ENCODE measurements at places on chromosomes 7 and 10. TPM values are rescaled to one million over a fixed set of nuclear protein-coding genes. Genes with fewer than 3 reads are reported as not detected.
A peak's percentile ranks its signal among the peaks of the same experiment; 100 is the strongest.

The PLPP4 gene
- polyA plus RNA-seq: 3.1 TPM

GRCh38 chr10:63480237-63480636, 14.5 kb upstream of the JMJD1C start:
- peak; percentile 74 for DNase-seq

DNA sequence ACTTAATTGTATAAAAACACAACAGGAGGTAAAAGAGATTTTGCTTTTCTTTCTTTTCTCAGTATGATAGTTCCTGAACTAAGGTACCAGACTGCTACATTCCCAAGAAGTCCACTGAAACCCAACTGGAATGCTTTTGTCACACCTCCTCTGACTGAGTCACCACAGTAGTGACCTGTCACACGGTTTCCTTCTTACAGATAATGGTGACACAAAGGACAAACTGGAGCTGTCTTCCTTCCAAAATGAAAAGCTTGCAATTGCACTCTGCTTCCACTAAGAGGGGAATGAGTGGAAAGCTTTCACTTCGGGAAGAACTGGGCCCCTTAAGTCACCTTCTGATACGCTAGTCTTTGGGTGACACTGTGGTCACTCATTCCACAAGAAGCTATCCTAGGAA, 122.2 kb downstream of the KMT2E start:
- DNase-seq: no peak

GRCh38 chr7:153628825-153629224, 423.4 kb upstream of the DPP6 start:
- DNase-seq: no peak

DNA sequence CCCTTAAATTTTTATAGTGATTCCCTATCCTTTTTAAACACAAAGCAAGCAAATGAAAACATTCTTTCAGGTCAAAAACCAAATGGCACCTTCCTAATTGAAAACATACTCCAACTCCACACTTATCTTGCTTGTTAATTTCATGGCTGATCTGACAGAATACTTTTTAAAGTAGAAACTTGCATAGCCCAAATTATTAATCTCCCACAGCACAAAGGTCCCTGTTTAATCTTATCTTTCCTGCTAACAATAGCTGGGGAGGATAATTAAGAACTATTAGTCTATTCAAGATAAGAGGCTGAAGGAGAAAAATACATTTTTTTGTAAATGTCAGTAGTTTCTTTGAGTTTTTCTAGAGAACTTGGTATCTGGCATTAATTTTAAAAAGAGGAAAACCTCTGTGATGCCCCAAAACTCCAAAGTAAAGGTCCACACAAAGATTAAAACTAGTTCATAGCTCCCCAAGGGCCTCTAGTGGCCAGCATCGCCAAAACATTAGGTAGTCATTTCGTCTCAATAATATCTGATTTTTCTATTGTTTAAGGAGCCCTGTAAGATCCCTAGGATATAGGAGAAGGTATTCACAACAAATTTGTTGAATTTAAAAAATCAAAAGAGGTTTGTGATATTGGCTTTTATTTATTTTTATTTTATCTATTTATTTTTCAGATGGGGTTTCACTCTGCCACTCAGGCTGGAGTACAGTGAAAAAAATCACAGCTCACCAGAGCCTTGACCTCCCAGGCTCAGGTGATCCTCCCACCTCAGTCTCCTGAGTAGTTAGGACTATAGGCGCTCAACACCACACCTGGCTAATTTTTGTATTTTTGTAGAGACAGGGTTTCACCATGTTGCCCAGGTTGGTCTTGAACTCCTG, 14.7 kb downstream of the CDNF start:
- no peak for DNase-seq

The SRPK2 gene
- polyA plus RNA-seq: 26.7 TPM

The OPALIN gene
- not detected for polyA plus RNA-seq

The TUBAL3 gene
- polyA plus RNA-seq: 33.9 TPM

The CYCS gene
- polyA plus RNA-seq: 117 TPM

DNA sequence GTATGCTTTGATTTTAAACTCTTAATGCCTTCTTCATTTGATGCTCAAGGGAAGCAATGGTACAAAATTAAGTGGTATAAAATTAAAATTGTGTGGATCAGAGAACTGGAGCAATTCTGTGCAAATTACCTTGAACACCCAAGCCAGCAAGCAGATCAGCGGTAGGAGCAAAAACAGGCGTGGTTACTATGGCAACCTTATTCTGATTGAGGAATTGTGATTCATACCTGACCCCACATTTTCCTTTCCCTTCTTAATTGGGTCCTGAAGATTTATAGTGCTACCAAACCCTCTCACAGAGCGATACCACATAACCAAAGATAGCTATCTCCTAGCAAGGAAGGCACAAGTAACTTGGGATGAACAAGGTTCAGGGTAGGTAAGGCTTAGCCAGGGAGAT, 72.5 kb upstream of the FZD1 start:
- DNase-seq: no peak

DNA sequence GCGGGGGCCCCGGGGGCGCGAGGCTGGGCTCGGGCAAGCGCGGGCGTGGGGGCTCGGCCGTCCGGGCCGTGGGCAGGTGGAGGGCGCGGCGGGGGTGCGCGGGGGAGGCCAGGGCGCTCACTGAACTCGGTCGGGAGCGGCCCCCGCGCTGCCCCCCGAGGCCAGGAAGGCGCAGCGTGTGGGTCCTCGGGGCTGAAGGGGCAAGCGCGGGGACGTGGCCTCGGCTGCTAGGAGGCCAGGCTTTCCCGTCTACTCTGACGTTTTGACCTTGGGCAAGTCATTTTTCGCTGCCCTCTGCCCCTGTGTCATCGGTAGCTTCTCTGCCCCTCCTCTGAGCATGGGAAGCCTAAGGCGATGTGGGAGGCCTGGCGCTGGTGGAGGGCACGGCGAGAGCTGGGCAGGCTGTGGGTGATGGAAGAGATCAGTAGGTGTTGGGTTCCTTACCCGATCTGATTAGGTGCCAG, 441 bp downstream of the FBH1 start:
- no peak for DNase-seq

The ZNF485 gene
- 7.2 TPM for polyA plus RNA-seq

GRCh38 chr10:132921818-132922807, 20.3 kb downstream of the CFAP46 start:
- DNase-seq: no peak

All from large intestine (tissue), 12 donors.